ENCODE measurements at places on chromosomes 12 and 14.
A peak's percentile ranks its signal among the peaks of the same experiment; 100 is the strongest.

DNA sequence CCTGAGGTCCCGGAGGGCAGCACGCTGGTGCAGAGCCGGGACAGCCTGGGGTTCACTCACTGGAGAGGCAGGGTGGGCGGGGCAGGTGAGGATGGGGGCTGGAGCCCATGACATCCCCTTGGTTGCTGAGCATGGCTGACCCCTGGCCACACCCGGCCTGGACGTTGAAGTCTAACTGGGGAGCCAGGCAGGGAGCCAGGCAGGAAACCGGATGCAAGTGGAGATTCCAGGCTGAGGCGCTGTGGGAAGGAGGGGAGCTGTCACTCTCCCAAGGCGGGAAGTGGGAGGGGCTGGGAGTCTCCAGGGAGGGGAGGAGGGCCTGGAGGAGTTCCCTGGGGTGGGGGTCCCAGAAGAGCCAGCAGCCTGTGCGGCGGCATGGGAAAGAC is 7.7 kb upstream of the INF2 start:
- DNase-seq, result no peak

- DNase-seq, result no peak
These were observed 67.8 kb downstream of the PELI2 start for GRCh38 chr14:56185992-56186391.

DNA sequence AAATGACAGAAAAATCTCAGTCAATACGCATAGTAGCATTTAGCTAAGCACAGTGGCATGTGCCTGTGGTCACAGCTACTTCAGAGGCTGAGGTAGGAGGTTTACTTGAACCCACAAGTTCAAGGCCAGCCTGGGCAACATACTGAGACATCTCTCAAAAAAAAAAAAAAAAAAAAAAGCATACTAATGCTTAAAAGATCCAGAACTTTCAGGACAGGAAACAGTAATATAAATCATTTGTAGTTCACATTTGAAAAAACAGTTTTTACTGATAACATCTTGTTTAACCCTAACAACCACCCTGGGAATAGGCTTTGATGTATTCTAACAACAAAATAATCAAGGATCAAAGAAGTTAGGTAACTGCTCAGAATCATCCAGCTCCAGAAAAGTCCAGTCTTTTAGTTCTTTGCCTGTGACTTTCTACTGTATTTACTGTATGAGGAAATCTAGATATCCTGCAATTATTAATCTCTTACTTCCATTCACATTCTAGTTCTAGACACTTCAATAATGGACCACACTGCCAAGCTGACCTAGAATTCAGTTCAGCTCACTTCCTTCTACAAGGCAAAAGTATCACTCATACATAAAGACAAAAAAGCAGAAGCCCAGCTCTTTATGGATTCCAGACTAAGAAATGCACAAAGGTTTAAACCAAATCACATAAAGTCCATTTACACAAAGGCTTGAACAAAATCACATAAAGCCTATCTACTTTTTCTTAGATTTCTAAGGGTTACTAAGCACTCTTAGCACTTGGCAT is 28.5 kb downstream of the PAWR start:
- DNase-seq, result no peak

DNA sequence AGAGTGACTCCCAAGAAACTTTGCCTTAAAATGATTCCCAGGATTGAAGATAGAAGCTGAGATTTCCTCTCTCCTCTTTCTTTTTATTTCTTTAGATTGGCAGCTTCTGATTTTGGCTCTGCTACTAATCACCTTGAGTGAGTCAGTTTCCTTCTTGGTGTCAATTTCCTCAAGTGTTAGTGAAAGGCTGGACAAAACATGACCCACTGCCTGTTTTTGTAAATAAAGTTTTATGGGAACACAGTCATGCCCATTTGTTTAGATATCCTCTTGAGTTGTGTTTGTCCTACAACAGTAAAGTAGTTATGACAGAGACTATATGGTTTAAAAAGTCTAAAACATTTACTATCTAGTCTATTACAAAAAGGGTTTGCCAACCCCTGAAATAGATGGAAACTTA is 227.2 kb upstream of the TBX3 start:
- no peak for DNase-seq

DNA sequence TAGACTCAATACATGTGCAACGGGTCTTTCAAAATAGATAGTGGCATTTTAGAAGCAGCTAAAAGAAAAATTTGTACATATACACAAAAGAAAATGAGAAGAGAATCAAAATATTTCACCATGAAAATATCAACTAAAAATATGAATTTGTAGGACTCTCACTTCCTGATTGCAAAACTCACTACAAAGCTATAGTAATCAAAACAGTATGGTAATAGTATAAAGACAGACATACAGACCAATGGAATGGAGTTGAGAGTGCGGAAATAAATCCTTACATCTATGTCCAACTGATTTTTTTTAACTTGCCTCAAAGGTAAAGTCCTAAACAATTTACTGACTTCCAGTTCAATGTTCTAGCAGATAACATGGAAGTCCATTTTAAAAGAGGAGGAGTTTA is 13.1 kb downstream of the C2CD5 start:
- no peak for DNase-seq

DNA sequence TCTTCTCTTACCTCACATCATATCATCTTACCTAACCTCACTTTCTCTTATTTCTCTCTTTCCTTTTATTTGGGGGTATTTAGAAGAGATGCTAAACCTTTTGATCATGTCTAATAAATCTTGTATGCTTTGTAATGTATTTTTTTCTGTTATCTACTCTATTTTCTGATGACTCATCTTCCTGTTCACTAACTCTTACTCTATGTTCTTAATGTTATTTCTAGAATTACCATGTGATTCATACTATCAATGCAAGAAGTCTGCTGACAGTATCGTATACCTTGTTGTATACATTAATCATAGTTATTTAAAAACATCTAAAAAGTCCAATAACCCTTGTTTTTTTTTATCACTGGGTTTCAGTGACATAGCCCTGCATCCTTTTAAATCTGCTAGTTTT is 62.3 kb downstream of the MGAT4C start:
- no peak for DNase-seq

GRCh38 chr14:73744874-73745529 is 30.8 kb upstream of the PNMA1 start:
- DNase-seq, result no peak

DNA sequence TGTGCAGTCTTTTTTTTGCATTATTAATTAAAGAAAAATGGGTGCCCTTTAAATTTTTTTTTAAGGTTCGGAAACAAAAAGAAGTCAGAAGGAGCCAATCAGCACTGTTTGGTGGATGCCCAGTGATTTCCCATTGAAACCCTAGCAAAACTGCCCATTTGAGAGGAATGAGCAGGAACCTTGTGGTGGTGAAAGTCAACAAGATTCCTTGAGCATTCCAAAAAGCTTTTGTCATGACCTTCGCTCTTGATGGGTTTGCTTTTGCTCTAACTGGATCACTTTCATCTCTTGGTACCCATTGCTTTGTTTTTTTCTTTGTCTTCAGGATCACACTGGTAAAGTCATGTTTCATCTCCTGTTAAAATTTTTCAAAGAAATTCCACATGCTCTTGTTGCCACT is 54.1 kb downstream of the ADIPOR2 start:
- DNase-seq, result no peak

GRCh38 chr14:93207468-93208308 is 632 bp downstream of the UBR7 start:
- peak; percentile 39 for DNase-seq

- no peak for DNase-seq
These were observed 150.2 kb upstream of the BMP4 start for GRCh38 chr14:54106661-54107377.

DNA sequence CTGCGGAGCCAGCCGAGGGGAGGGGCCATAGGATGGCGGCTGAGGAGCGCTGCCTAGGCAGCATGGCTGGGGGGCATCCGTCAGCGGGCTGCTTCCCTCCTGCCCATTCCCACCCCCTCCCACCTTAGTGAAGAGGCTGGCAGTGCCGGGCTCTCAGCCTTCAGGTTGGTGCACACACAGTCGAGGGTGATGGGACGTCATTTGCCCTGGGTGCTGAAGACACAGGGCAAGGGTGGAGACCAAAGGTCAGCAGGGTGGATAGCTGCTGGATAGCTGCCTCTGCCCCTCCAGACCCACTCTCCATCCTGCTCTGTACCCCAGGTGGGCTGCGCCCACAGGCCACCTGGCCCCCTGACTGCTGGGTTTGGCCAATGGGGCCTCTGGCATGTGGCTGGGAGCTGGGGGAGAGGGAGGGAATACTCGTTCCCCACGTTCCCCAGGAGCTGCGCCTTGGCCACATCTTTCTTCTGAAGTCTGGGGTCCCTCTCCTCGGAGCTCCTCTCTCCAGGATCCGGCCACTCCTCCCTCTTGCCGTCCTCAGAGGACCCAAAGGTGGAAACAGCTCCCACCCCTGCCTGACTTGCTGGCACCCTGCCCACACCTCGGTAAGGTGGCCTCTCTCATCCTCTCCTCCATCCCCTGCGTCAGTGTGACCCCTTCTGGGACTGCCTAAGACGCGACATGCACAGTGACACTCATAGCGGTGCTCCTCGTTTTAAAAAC is 11.2 kb upstream of the CDC42BPB start:
- no peak for DNase-seq

DNA sequence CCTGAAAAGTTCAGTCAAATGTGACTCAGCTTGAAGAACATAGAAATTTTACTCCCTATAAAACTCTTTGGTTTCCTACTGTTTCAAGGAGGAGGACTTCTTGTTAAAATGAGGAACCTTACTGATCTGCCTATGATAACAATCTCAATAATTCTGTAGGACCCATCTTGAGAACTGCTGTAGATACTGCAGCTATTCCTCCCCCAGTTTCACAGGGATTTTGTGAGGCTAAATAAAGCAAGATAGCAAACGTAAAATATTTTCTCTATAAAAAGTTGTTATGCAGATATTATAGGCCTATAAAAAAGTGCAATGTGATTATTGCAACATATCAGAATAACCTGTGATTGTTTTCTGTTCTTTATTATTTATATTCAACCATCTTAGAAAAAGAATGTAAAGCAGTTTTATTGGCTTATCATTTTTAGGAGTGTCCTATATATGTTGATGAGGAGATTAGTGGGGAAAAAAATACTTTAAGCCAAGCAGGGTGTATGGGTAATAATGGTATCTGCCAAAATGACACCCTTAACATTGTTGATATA is 12.1 kb downstream of the CLEC14A start:
- DNase-seq, result no peak

DNA sequence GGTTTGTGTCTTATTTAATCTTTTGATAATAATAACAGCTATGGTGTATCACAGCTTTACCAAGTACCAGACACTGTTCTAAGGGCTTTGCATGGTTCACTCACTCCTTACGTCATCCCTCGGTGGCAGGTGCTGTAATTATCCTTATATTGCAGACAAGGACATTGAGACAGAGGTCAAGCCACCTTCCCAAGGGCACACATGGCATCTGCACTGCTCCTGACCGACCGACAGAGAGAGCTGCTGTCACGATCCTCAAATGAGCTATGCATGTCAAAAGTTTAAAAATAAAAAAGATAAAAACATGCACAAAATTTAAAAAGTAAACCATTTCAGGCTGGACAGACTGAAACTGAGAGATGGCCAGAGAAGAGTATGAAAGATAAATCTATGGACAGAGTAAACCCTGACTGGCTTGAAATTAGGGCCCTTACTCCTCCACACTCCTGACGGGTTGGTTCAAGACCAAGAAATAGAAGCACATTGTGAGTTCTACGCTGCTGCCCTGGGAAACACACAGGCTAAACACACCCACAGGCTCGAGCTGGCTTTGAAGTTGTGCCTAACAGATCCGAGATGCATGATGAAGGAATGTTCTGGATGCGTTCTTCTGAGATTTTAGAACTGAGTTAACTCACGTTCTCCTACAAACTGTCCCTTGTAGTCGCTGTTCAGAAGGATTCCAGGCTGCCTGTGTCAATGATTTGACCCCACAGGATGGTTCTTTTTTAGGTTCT is 268.7 kb downstream of the ZFP36L1 start:
- no peak for DNase-seq

DNA sequence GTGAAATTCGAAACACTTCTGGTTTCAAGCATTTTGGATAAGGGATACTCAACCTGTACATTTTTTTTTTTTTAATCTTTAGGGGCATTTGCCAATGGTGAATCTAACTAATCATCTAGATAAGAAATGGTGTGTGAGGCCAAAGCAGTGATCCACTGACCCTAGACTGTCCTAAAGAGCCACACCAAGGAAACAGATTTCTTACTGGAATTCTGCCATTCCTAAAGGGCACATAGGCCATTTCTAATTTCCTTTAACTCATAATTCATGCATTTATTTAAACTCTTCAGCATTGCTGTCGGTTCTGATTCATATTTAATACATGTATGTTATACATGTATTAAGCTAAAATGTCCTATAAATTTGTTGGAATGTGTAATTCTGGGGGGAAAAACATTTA is 47.2 kb downstream of the FRS2 start:
- no peak for DNase-seq

DNA sequence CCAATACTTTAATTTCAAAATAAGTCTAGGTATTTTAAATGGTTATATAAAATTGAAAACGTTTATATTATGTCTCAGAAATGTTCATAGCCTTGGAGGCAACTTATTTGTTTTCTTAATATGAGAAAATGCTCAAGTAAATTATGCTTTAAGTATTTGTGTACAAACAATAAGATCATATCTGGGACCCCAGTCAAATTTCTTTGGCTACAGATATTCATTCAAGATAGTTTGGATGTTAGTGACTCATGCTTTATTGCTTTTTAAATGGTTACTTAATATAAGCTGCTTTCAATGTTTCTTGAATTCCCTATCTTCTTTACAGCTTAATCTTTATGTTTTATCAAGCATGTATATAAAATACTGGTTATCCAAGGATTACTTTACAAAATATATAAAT is 291.3 kb downstream of the KCNC2 start:
- no peak for DNase-seq

DNA sequence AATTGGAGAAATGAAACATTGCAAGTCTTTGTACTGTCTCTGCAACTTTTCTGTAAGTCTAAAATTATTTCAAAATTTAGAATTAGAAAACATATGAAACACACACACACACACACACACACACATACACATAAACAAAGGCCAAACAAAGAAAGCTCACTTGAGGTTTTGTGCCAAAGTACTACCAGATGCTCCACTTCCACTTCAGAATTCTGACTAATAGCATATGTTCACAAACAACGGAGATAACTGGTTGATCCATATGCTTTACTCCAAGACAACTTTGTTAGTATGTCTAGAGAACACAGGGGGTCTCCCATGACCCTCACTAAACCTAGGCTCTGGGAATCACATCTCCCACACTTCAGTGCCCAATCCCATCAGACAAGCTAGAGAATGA is 133.8 kb upstream of the CLEC14A start:
- peak; percentile 48 for DNase-seq

- DNase-seq, result no peak
These were observed 6.9 kb downstream of the FBXO34 start for GRCh38 chr14:55277972-55278740.

DNA sequence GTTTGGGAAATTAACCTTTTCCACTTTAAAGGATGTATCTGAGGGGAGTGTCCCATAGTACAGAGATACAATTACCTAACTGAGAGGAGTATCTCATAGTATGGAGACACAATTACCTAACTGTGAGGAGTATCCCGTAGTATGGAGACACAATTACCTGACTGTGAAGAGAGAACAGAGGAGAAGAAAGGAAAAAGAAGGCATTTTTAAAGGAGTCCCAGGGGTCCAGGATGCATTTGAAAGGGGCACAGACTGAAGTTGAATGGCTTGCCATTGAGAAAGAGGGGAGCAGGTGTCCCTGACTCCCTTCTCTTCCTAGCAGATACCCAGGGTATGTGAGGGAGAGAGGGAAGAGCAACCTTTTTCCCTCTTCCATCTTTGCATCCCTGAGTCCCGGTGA is 17.9 kb downstream of the KLRF2 start:
- no peak for DNase-seq

Data from DMS 273 treated with DMSO at 0.1 percent for 48 hours (cell line).